ENCODE measurements at places on chromosomes 2 and 18. TPM values are rescaled to one million over a fixed set of nuclear protein-coding genes. Genes with fewer than 3 reads are reported as not detected.

The CHRNG gene
- not detected for total RNA-seq

The ID2 gene
- 80.2 TPM for total RNA-seq

The PPP1R1C gene
- total RNA-seq = 1.8 TPM

The FAM161A gene
- 9.9 TPM for total RNA-seq

The CFAP210 gene
- total RNA-seq = 0.77 TPM

The C2orf80 gene
- not detected for total RNA-seq

The CENPA gene
- 38.8 TPM for total RNA-seq

The SERPINB3 gene
- total RNA-seq = 0.06 TPM

The HOXD1 gene
- 0.25 TPM for total RNA-seq

The CELF4 gene
- not detected for total RNA-seq

The ZC3H6 gene
- 0.58 TPM for total RNA-seq

The REG3A gene
- not detected for total RNA-seq

The PLGLB1 gene
- total RNA-seq = 0.66 TPM

The MYO5B gene
- 8.7 TPM for total RNA-seq

The TRIM43 gene
- total RNA-seq = 0.07 TPM

The LOXHD1 gene
- total RNA-seq = not detected

The FARSB gene
- 44.4 TPM for total RNA-seq

The ABCB11 gene
- total RNA-seq = 0.06 TPM

The XDH gene
- 0.92 TPM for total RNA-seq

The TRABD2A gene
- total RNA-seq = 16.2 TPM

The LHCGR gene
- total RNA-seq = not detected

The TOGARAM2 gene
- 0.16 TPM for total RNA-seq

The IHH gene
- total RNA-seq = 0.50 TPM

The RASGRP3 gene
- 0.81 TPM for total RNA-seq

The FNDC4 gene
- total RNA-seq = 3.8 TPM

The DHX57 gene
- 19.5 TPM for total RNA-seq

The IL1F10 gene
- total RNA-seq = not detected

The EML6 gene
- total RNA-seq = 1.2 TPM

The RIT2 gene
- total RNA-seq = not detected

The PLEK gene
- total RNA-seq = not detected

The VAMP5 gene
- not detected for total RNA-seq

The SLC30A3 gene
- total RNA-seq = 3.3 TPM

The WNT10A gene
- 0.06 TPM for total RNA-seq

The CCBE1 gene
- total RNA-seq = 13.2 TPM

The MC4R gene
- total RNA-seq = not detected

The BOD1L2 gene
- total RNA-seq = not detected

The RBBP8 gene
- 23.7 TPM for total RNA-seq

The DNAJC5G gene
- not detected for total RNA-seq

The POTEI gene
- not detected for total RNA-seq

The CPLX4 gene
- total RNA-seq = not detected

All from A549 treated with dexamethasone at 1 μM for 4 hours (cell line).